ENCODE measurements at places on chromosomes 6 and 20.

GRCh38 chr20:9985773-9986172, 49.0 kb upstream of the ANKEF1 start:
- DNase-seq = no peak

GRCh38 chr6:162846723-162847122, 118.9 kb downstream of the PACRG start:
- no peak for DNase-seq

GRCh38 chr20:34251619-34252018, 10.4 kb downstream of the ASIP start:
- DNase-seq = no peak

DNA sequence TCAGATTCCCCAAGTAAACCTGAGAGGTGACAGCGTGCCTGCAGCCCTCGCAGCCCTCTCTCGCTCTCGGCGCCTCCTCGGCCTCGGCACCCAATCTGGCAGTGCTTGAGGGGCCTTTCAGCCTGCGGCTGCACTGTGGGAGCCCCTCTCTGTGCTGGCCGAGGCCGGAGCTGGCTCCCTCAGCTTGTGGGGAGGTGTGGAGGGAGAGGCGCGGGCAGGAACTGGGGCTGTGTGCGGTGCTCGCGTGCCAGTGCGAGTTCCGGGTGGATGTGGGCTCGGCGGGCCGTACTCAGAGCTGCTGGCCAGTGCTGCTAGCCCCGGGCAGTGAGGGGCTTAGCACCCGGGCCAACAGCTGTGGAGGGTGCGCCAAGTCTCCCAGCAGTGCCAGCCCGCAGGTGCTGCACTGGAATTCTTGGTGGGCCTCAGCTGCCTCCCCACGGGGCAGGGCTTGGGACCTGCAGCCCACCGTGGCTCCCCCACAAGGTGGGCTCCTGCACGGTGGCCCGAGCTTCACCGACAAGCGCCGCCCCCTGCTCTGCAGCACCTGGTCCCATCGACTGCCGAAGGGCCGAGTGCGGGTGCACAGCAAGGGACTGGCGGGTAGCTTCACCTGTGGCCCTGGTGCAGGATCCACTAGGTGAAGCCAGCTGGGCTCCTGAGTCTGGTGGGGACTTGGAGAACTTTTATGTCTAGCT, 809.7 kb upstream of the ADGRB3 start:
- DNase-seq = no peak

All from mesenteric fat pad (tissue), 1 donor.